GM23248 (cell line): ENCODE measurements at places on chromosomes 2 and 18.

DNA sequence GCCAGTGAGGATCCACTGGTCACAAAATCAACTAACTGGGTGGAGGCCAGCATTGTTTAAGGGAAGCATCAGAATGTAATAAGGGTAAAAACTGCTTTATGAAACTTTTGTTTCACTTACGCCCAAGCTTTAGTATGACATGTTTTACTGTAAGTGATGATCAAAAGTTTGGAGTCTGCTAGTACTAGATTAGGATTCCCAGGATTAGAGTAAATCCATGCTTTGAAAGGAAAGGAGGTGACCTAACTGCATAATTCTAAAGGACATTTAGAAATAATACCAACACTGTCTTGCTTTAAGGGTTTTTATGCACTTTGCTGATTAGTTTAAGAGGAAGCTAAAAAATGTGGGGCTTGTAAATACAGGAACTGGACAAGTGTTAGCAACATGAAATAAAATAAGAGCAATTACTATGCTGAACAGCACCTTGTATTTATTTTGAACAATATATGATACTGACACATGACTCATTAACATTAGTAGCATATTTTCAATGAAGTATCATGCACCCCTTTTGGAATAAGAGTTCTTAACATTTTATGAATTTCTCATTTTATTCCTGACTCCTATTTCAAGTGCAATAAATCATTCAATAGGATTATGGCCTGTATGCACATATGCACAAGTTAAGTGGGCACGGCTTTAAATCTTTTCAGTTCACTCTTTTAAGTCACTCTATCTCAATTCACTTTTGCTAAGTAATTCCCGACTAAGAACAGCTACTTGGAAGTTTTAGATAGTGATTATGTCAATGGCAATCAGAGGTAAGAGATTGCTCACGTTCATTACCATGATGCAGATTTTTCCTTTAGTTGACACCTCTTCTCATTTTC, 62.5 kb downstream of the STK39 start:
- peak; percentile 19 for DNase-seq

DNA sequence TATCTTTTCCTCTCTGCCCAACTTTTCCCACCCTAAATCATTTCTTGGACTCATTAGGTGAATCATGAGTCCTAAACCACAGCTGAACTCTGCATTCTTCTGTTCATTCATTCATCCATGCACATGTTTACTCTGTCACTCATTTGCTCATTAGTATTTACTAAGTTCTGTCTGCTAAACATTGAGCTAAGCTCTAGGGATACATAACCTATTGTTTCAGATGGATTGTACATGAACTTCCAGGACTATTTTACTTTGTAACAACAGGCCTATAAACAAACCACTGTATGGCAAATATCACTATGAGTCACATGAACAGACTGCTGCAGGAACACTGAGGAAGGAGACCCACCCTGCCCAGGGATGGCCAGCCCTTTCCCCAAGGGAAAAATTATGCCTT, 14.6 kb upstream of the DYNC2LI1 start:
- peak; percentile 89 for DNase-seq

- DNase-seq, result peak; percentile 55
Measured at GRCh38 chr18:2425426-2426317, 145.6 kb downstream of the METTL4 start.

- no peak for DNase-seq
Measured at GRCh38 chr2:95575857-95576256, 15.9 kb upstream of the TRIM43 start.

- DNase-seq, result no peak
Measured at GRCh38 chr2:10466801-10467200, 18.7 kb upstream of the ODC1 start.

GRCh38 chr2:177983183-177983788, 89.3 kb downstream of the PDE11A start:
- peak; percentile 79 for DNase-seq

GRCh38 chr2:85814802-85815550, 61.2 kb downstream of the ATOH8 start:
- no peak for DNase-seq

DNA sequence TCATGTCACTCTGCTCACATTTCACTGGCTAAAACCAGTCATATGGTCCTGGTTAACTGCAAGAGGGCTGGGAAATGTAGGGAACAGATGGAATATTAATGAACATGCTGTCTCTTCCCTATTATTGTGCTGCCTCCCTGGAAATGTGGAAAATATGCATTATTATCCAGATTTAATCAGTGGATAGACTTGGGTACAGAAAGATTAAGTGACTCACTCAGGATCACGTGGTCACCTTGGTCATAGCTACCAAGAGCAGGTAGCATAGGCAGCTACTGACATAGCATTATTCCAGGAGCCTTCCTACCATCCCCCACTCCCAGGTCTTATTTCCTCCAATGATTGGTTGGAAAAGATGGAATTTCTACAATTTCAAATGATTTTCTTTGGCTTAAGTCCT, 141.1 kb downstream of the HRH4 start:
- DNase-seq, result no peak

GRCh38 chr2:101349893-101350662, 37.2 kb downstream of the CREG2 start:
- peak; percentile 77 for DNase-seq

- peak; percentile 64 for DNase-seq
Measured at GRCh38 chr2:101464841-101465240, 10.1 kb downstream of the RFX8 start.

DNA sequence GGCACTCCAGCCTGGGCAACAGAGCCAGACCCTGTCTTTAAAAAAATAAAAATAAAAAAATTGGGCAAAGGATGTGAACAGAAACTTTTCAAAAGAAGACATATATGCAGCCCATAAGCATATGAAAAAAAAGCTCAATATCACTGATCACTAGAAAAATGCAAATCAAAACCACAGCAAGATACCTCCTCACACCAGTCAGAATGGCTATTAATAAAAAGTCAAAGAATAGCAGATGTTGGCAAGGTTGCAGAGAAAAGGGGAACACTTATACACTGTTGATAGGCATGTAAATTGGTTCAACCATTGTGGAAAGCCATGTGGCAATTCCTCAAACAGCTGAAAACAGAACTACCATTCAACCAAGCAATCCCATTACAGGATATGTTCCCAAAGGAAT, 204.1 kb upstream of the SRD5A2 start:
- no peak for DNase-seq

DNA sequence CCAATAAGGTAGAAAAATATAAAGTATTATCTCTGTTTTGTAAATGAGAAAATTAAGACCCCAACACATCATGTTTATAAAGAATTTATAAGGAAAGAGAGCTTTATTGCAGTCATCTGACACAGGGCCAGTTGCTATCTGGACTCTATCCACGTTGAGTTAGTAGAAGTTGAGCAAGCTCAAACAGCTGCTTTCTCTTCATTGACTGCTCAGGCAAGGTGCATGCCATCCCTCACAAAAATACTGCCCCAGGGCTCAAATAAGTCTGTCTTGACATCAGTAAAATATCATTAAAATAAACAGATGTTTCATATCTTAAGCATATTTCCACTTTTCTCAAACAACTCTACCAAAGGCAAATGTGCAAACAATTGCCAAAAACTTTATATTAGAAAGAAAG, 14.8 kb downstream of the COL5A2 start:
- DNase-seq, result peak; percentile 84

GRCh38 chr2:144550084-144550483, 30.2 kb upstream of the ZEB2 start:
- DNase-seq, result no peak

- DNase-seq, result peak; percentile 96
Measured at GRCh38 chr2:191264647-191265081, 19.5 kb downstream of the MYO1B start.

- peak; percentile 94 for DNase-seq
Measured at GRCh38 chr2:99662761-99663341, 173.0 kb upstream of the REV1 start.

GRCh38 chr18:75455249-75456198, 28.0 kb upstream of the SMIM21 start:
- DNase-seq, result peak; percentile 51

DNA sequence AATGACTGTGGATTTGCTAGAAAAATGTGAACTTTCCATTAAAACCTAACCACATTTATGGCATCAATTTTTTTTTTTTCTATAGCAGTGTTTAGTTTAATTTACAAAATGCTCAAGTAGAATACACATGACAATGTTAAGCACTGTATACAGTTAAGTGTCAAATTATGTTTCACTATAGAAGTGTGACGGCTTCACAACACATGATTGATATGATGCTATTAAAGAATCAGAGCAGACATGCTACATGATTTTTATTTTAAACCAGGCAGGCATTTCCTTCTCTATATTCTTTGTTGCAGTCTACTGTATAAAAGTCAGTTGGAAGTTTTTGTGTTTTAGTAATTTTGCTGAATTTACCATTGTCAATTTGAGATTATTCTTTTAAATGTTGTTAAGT, 43.6 kb downstream of the PROKR1 start:
- DNase-seq, result no peak

DNA sequence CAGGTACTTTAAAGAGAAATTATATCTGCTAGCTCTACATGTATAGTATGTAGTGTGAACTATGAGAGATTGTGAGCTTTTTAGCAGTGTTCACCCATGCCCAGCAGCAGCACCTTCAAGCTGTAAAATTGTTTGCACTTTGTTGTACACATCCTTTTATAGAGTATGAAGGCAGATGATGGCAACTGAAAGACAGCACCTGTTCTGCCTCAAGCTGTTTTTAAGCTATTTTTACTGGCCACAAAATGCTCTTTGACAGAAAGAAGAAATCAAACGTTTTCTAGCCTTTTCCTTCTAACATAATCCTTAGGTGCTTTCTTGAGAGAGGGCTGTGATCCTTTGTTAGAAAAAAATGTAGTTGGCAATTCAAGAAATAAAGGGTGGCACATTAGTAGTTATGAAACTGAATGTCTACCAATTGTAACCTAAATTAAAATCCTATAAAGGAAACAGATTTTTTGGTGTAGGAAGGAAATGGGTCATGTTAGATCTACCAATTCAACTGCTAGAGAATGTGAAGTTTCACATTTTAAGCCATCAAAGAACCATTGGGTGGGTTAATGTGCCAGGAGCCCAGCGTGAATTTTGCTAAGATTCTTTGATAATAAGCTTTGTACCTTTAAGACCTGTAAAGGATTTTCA, 59.5 kb downstream of the R3HDM1 start:
- no peak for DNase-seq

DNA sequence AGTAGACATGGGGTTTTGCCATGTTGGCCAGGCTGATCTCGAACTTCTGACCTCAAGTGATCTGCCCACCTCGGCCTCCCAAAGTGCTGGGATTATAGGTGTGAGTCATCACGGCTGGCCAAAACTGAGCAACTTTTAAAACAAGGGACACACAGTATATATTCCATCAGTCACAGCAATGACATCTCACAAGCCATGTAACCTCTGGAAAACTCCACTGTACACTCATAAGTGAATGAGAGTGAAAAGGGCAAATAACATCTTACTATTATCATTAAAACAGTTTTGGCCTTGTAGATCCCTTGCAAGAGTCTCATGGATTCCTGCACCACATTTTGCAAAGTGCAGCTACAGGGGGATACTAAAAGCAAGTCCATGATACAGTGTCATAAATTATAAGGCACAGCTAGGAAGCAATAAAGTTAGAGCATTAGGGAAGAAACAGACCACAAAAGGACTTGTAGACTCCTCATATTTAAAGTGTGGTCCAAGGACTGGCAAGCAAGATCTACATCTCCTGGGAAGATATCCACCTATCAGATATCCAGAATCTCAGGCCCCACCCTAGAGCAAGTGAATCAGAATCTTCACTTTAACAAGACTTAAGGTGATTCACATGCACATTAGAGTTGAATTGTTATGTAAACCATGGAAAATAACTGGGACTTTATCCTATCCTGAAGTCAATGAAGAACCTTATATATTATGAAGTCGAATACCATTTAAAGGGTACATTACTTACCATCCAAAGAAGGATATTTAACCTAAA, 5.7 kb downstream of the SMC6 start:
- DNase-seq, result peak; percentile 62

GRCh38 chr2:236879416-236879963, 206.2 kb upstream of the COPS8 start:
- DNase-seq, result no peak

DNA sequence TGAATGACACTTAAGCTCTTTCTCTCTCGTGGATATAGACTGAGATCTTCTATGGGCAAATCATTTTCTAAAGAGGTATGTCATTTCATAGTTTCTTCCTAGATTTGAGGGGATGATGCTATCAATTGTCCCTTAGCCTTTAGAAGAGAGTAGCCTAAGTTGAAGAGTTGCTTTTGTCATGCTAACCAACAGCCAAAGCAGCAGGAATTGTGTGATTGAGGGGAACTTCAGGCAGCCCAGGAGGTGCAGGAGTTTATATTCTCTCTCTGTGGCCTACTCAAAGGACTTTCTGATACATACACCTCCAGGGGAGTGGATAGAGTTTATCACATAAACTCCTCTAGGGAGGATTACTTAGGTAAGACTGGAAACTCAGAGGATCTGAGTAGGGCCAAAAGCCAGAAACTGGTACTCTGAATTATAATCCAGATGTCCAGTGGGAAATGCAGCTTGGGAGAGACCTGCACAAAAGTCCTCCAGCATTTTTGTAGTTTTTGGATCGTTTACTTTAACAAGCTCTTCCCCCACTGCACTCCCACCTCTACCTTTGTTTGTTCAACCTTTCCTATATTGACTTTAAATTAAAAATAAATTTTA, 150.7 kb upstream of the CCDC68 start:
- no peak for DNase-seq

- peak; percentile 39 for DNase-seq
Measured at GRCh38 chr18:47944972-47945852, 14.8 kb upstream of the SMAD2 start.

- DNase-seq, result peak; percentile 31
Measured at GRCh38 chr18:57889841-57890240, 86.7 kb upstream of the ATP8B1 start.

DNA sequence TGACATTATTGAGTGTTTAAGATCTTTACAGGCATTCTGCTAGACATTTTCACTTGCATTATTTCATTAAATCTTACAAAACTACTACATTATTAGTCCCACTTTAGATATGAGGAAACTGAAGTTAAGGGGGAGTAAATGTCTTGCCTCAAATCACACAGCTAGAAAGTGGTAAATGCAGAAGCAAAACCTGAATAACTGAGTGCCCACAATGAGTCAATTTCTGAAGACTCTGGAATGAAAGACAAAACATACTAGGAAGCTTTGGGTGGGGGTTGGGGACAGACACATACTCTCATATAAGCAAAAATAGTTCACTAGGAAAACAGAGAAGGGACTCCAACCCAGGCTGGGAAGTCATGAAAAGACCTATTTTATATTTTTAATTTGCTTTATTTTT, 214.4 kb upstream of the LRATD1 start:
- DNase-seq, result no peak

GRCh38 chr2:55871637-55872036, 51.9 kb downstream of the EFEMP1 start:
- no peak for DNase-seq
